AG10803 (cell line): ENCODE measurements at places on chromosomes 6 and 20.

GRCh38 chr6:93516441-93516840 lies 97.1 kb upstream of the EPHA7 start:
- DNase-seq, result no peak

GRCh38 chr6:3744211-3744900 lies 7.2 kb downstream of the PXDC1 start:
- peak; percentile 55 for DNase-seq

GRCh38 chr6:157520596-157521361 lies 139.8 kb downstream of the ZDHHC14 start:
- no peak for DNase-seq

- DNase-seq, result peak; percentile 18
Measured at GRCh38 chr20:38635721-38636288, 34.2 kb downstream of the ARHGAP40 start.

DNA sequence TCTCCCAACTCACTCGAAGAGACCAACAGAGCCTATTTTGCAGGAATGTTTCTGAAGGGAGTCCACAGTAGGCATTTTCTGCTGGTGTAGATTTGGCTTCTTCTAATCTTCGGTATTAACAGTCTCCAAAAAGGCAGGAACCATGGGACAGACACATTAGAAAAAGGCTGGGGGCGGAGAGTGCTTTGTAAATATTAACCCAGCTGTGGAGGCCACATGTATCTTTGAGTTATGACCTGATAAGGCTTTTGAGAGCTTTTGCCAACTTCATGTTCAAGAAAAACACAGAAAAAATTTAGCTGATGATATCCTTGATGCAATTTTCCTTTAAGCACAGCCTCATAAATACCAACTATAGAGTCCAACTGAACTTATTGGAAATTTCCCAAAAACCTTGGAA lies 119.4 kb upstream of the TSHZ2 start:
- DNase-seq, result no peak
